Mucosa of gallbladder (tissue), 1 donor: ENCODE measurements at places on chromosomes 3 and 15. TPM values are rescaled to one million over a fixed set of nuclear protein-coding genes. Genes with fewer than 3 reads are reported as not detected.

DNA sequence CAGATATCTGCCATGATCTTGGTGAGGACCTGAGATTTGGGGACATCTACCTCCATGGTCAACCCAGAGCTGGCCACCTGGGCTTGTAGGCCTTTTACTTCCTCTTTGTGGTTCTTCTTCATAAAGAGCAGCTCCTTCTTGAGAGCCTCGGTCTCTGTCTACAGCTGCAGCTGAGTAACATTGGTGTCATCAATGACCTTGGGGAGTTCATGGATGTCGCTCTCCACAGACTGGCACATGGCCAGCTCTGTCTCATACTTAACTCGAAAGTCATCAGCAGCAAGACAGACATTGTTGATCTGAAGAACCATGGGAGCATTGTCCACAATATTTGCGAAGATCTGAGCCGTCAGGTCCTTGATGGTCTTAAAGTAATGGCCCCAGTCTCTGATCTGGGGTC, 15.7 kb upstream of the RASA2 start:
- DNase-seq: no peak

Gene ZBBX
- not detected for total RNA-seq

GRCh38 chr3:125257536-125257935, 45.0 kb upstream of the SLC12A8 start:
- no peak for DNase-seq

Gene ITIH1
- total RNA-seq: 4.8 TPM

- DNase-seq: no peak
Observed at GRCh38 chr15:61687124-61687523, 373.1 kb downstream of the VPS13C start.

Gene EPHB1
- total RNA-seq: 2.0 TPM

Gene INTS14
- total RNA-seq: 35.7 TPM

DNA sequence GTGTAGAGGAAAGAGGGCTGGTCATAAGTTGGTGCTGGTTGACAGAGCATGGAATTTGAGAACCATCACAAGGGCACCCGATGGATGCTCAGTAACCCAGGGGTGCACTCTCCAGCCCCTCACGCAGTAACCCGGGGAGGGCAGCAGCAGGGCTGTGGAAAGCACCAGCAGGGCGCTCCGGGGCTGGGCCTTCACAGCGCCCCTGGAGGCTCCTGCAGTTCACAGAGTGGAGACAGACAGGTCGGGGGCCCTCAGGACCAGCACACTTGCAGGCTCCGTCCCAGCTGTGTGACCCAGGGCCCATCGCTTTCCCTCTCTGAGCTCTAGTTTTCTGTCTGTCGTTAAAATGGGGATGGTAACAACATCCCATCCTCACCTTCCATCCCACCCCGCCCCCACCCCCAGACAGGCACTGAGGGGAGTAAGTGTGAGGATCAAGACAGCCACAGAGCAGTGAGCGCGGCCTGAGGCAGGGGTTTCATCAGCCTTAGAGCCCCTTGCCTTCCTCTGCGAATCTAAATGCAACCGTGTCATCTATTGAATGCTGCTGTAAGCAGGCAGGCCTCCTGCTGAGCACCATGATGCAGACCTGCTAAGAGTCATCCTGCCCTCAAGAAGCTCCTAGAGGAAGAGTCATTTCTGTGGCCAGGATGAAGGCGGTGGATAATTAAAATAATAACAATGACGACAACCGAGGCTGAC, 90.2 kb upstream of the LINGO1 start:
- no peak for DNase-seq

Gene ZCWPW2
- 1.4 TPM for total RNA-seq

DNA sequence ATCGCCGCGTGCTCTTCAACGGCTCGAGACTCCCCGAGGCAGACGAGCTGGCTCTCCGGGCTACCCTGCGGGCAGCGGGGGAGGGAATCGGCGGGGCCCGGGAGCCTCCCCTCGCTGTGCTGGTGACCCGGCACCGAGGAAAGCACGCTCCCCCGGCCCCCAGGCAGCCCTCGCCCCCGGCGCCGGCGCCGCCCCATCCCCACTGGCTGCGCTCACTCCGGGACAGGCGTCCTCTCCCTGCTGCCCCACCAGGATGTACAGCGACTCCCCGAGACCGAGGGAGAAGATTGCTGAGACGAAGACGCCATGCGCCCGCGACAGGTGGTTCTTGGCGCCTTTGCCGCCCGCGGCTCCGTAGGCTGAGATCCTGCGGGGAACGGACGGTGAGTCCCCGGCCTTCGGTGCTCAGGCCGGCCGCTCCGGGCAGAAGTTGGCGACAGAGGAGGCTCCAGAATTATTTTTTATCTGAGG, 1.7 kb downstream of the LTK start:
- DNase-seq: no peak

Gene FANCD2OS
- total RNA-seq: not detected

Gene RARRES1
- total RNA-seq: 6.3 TPM

DNA sequence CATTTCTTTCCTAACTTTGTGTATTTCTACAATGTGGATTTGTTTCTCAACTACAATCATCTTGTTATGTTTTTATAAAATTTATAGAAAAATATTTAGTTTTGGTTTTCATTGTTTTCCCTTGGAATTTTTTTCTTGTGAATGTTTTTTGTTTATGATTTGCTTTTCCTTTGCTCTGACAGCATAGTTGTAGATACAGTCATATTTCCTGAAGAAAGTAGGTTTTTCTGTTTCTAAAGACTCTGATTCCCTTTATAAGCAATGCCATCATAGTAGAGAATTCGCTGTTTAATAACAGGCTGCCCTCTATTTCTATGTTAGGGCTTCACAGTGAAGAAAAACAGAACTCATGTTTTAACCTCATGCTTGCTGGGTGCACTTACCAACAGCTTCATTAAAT, 482.3 kb downstream of the ZBBX start:
- no peak for DNase-seq

GRCh38 chr3:14177580-14178246, 688 bp downstream of the XPC start:
- no peak for DNase-seq

- DNase-seq: no peak
Observed at GRCh38 chr3:196995646-196996355, 27.2 kb upstream of the PIGZ start.

Gene SCAANT1
- not detected for total RNA-seq

Gene SLC35A5
- 37.5 TPM for total RNA-seq

Gene C2CD4A
- total RNA-seq: 0.17 TPM

Gene BFSP2
- not detected for total RNA-seq

Gene CCNB2
- 2.2 TPM for total RNA-seq

Gene DPPA2
- total RNA-seq: not detected

DNA sequence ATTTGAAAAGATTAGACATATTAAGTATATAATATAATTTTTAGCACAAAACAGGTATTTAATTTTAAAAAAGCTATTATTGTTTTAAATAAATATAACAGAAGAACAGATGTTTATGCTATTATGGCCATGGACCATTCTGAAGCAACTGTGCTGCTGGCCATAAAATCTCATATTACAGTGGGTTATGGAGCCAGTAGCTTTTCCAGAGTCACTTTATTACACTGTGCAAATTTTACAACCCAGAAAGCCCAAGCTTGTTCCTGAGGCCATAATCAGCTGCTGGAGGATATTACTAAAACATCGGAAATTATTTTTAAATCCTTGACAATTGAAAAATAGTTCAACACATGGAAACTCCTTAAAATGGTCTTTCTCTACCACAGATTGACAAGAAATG, 557.3 kb upstream of the KCNMB2 start:
- DNase-seq: no peak

- no peak for DNase-seq
Observed at GRCh38 chr3:140636406-140637138, 41.3 kb upstream of the TRIM42 start.

Gene EFCAB12
- total RNA-seq: 4.9 TPM

Gene MAPKAPK3
- 27.4 TPM for total RNA-seq

Gene PAQR5
- total RNA-seq: 20.5 TPM

Gene SPATA12
- 0.43 TPM for total RNA-seq

- no peak for DNase-seq
Observed at GRCh38 chr3:81788610-81789009, 27.2 kb upstream of the GBE1 start.

DNA sequence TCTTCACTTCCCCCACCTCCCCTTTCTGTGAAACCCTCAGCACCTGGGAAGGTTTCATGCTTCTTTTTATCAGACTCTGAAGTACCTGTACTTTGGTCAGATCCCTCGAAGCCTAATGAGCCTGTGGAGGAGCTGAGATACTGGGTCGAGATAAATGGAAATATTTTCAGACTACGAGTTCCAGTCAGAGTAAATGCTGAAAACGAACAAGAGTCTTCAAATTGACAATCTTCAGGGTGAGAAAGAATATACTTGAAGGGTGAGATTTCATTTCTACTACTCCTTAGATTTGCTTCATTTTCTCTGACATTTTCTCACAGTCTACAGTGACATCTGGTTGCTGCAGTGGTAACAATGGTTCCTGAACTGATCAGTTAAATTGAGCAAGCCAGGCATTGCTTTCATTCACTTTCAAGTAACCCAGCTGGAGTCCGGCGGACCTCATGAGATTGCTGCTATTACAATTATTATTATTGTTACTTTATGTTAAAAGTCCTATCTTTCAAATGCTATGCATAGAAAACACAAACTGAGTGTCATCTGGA, 337.2 kb downstream of the VGLL3 start:
- DNase-seq: no peak

DNA sequence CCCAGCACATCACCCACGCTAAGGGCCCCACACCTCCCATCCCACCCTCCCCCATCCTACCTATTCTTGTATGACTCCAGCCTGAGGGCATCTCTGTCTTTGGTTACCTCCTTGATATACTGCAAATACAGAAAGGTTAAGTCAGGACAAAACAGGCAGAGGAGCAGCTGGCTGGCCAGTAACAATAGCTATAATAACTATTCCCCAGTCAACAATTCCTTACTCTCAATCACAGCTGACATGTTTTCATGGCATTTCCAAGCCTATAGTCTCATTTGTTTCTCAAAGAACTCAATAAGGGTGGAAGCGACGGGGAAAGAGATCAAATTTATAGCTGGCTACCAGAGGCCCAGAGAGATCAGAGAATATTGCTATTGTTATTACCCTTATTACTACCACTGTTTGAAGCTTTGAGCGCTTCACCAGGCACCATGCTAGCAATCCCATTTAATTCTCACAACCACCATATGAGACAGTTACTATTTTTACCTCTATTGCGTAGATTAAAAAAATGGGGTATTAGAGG, 93.0 kb upstream of the C2CD4B start:
- no peak for DNase-seq

- DNase-seq: no peak
Observed at GRCh38 chr3:133754973-133755828, 9.0 kb downstream of the TF start.

Gene C3orf38
- 17.6 TPM for total RNA-seq

Gene DUOX2
- total RNA-seq: 366 TPM

DNA sequence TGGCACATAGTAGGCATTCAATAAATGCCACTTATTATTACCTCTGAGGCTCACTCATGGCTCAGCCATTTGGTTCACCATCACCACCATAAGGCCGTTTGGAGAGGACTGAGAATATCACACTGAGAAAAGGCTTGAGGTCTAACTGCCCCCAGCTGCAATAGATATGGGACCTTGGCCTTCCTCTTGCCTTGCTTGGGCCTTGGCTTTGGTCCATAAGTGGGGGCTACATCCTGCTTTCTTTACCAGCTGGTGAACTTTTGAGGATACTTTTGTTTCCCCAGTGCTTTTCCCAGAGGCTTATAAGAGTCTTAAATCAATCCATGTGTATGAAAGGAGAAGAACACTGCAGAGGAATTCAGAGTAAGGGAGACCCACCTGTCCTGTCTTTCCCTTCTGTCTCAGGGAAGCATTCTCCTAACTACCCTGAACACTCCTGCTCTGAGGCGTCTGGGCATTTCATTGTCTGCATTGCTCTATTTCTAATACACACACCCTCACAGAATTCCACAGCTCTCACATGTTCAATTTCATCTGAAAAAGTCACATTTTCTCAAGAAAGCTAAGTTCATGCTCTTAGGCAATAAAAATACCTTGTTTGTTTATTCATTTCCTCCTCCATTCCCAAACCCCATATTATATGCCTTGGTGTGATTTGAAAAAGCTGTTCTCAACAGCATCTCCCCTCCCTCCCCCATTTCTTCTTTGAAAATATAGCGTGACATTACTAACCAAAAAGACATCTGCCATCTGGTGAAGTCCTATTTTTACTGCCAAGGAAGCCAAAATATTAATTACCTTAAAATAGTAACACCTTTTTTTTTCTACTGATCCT, 22.5 kb upstream of the KCNMB2 start:
- no peak for DNase-seq

DNA sequence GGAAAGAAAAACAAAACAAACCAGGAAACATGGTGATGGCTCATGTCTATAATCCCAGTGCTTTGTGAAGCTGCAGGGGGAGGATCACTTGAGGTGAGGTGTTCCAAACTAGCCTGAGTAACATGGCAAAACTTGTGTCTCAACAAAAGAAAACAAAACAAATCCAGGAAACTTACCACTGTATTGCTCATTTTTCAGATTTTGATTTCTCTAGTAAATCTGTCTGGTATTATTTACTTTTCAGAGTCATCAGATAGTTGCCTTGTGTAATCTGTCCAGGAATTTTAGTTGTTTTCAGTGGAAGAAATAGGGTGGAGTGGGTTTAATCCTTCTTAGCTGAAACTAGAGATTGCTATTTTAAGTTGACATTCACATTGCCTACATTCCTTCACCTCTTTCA, 91.8 kb upstream of the ALCAM start:
- DNase-seq: no peak
